ENCODE measurements at places on chromosomes 2 and 18.

- no peak for DNase-seq
These were observed 74.3 kb downstream of the BCL2L11 start for GRCh38 chr2:111194835-111195621.

- no peak for DNase-seq
These were observed 162.0 kb upstream of the SOX11 start for GRCh38 chr2:5530011-5530696.

GRCh38 chr2:48613211-48613610, 4.4 kb upstream of the GTF2A1L start:
- DNase-seq = no peak

GRCh38 chr2:7289697-7290096, 372.5 kb downstream of the RNF144A start:
- no peak for DNase-seq

- no peak for DNase-seq
These were observed 2.0 kb upstream of the DSEL start for GRCh38 chr18:67518566-67518965.

- DNase-seq = no peak
These were observed 40.4 kb upstream of the NFU1 start for GRCh38 chr2:69477627-69478026.

DNA sequence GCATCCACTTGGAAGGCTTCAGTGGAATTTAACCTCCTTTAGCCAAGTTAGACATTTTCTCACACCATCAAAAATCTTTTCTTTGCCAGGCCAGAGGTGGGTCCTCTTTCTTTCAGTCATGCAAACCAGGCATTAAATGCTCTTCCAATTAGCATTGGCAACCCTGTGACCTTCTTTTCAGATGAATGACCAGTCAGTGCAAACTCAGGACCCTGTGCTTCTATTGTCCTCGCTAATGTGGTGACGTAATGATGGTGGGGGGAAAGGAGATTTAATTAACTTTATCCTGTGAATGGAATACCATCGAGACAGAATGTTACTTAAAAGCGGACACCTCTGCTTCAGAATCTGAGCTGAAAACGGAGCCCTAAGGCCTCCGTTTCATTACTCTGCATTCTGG, 23.2 kb upstream of the STPG4 start:
- DNase-seq = no peak

DNA sequence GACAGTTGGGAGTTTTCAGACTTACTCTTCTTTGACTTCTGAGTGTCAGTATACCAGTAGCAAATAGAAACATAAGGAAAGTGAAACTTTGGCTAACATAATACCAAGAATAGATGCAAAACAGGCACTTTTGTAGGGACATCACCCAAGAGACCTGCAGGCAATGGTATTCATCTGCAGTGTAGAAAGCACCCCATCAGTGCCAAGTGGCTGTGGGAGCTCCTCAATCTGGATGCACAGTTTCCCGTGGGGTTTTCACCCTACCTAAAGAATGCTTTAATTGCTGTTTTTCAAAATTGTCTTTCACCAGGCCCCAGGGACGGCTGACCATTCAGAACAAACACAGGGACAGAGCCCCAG, 96.6 kb upstream of the GPR45 start:
- no peak for DNase-seq

- DNase-seq = no peak
These were observed 24.4 kb upstream of the TMEM182 start for GRCh38 chr2:102737431-102737830.

DNA sequence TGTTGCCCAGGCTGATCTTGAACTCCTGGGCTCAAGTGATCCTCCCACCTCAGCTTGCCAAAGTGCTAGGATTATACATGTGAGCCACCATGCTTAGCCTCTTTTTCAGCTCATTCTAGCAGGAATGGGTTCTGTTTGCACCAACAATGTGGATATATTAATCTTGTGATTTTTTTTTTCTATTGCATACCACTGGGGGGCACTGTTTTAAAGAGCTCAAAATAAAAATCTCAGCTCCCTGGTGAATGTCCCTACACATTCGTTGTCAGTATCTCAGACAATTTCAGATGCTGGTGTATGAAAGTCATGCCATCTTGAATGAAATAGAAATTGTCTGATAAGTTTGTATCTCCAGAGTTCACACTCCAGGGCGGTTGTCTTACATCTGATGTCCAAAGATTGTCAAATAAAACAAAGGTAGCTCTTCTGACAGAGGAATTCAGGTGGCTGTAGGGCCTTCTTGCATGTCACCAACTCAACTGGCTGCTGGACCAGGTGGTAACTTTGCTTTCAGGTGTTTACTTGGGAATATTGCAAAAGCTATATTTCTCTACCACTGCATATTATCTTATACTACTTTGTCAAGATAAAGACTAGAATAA, 3.1 kb upstream of the MATN3 start:
- no peak for DNase-seq

- DNase-seq = no peak
These were observed 144.5 kb downstream of the EXOC6B start for GRCh38 chr2:72681016-72681995.

- no peak for DNase-seq
These were observed 74.5 kb downstream of the LRRC30 start for GRCh38 chr18:7305416-7305815.

GRCh38 chr2:24125956-24126355, 2.7 kb downstream of the FAM228B start:
- no peak for DNase-seq

GRCh38 chr2:36611316-36611990, 13.5 kb upstream of the FEZ2 start:
- DNase-seq = no peak

DNA sequence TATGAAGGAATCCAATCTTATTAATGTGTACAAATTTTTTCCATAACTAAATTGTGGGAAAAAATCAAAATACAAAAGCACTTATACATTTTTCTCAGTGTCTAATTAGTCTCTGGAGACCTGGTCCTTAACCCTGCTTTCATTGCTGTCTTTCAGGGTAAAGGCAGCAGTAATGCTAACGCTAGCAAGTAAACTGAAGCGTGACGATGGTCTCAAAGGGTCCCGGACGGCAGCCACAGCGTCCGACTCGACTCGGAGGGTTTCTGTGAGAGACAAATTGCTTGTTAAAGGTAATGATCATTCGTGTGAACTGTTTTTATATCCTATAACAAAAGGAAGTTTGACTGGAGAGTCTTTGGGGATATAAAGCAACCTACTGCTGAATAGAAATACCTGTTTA, 6.1 kb downstream of the UBE2F start:
- no peak for DNase-seq

DNA sequence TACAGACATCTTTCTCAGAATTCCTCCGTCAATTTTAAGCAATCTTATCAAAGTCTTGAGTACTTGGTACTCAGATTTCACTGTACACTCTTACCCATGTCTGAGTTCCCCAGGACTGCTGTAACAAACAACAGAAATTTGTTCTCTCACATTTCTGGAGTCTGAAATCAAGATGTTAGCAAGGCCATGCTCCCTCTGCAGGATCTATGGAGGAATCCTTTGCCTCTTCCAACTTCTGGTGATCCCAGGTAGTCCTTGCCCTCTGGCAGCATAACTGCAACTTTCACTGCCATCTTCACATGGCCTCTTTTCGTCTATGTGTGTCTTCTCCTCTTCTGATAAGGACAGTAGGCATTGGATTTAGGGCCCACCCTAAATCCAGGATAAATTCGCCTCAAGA, 17.1 kb upstream of the CACNB4 start:
- DNase-seq = no peak

- DNase-seq = no peak
These were observed 154.1 kb upstream of the REV1 start for GRCh38 chr2:99643787-99644418.

DNA sequence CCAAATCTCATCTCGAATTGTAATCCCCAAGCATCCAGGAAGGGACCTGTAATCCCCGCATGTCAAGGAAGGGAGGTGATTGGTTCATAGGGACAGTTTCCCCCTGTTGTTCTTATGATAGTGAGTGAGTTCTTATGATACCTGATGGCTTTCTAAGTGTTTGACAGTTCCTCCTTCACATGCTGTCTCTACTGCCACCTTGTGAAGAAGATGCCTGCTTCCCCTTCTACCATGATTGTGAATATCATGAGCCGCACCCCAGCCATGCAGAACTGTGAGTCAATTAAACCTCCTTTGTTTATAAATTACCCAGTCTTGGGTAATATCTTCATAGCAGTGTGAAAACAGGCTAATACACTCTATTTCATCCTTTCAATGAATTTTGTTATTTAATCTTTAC, 446.7 kb downstream of the RNF144A start:
- no peak for DNase-seq

- no peak for DNase-seq
These were observed 314.8 kb downstream of the TSN start for GRCh38 chr2:122070241-122070731.

DNA sequence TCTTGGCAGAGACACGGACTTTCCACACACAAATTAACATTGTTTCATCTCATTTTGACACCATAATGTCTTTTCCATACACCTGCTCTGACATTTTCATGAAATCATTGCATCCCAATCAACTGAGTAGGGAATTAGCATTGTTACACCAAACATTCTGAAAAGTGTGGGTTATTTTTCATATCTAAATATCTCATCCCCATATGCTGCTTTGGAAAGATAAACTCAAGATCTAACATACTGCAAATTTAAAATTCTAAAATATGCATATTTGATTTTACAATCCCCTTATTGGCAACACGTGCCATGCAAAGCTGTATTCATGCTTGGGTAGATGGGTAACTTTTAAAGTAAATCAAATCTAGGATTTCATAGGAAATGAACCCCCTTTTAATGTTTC, 242.9 kb downstream of the ZNF516 start:
- DNase-seq = no peak

DNA sequence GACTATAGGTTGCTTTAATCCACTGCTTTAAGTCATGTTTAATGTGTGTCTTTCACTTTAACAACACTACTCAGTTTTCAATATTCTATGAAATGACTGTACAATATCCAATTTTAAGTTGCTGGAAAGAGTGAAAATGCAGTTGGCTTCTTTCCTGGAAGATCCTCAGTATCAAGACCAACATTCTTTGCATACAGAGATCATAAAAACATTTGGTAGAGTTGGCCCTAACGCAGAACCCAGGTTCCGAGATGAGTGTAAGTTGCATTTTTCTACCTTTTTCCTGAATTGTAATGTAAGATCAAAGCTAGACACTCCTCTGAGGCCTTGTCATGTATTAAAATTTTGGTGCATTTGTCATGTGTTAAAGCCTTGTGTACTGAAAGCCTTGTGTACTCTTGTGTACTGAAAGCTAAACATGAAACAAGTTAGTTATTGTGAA, 42.9 kb upstream of the TNFRSF11A start:
- no peak for DNase-seq

DNA sequence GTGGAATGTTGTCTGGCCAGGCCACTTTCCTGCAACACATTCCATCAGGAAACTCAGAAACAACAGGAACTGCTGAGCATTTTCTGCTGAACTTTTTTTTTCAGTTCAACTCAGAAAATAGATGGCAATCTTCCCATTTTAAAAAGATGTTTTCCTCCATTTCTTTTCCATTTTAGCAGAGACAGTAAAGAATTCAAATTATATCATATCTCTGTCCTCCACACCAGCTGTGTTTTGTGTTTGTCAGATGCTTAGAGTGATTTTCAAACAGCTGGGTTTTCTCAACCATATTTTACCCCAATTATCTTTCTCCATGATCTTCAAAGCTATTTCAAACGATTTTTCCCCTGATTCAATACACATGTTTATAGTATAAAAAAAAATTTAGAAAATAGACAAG, 713.4 kb downstream of the LRRTM4 start:
- DNase-seq = no peak

- no peak for DNase-seq
These were observed 453.0 kb downstream of the GALR1 start for GRCh38 chr18:77702686-77703085.

GRCh38 chr2:23326330-23326729, 58.6 kb upstream of the KLHL29 start:
- no peak for DNase-seq

- no peak for DNase-seq
These were observed 270.3 kb upstream of the PARD3B start for GRCh38 chr2:204274991-204275390.

DNA sequence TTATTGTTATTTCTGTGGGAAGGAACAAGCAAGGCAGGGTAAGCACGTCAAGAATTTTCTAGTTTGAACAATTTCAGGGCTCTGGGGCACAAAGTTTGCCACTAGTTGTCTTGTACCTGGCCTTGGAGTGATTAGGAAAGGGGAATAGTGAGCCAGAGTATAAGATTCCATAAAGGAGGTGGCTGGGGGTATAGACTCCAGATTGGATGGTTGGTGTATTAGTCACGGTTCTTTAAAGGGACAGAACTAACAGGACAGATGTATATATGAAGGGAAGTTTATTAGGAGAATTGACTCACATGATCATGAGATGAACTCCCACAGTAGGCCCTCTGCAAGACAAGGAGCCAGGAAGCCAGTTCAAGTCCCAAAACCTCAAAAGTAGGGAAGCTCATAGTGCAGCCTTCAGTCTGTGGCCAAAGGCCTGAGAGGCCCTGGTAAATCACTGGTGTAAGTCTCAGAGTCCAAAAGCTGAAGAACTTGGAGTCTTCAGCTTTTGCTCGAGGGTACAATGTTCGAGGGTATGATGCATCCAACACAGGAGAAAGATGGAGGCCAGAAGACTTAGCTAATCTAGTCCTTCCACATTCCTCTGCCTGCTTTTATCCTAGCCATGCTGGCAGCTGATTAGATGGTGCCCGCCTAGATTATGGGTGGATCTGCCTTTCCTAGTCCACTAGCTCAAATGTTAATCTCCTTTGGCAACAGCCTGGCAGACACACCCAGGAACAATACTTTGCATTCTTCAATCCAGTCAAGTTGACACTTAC, 31.5 kb upstream of the PTPRM start:
- DNase-seq = no peak

Data from epithelial cell of proximal tubule (primary cell).